ENCODE measurements at places on chromosomes 12 and 14.

DNA sequence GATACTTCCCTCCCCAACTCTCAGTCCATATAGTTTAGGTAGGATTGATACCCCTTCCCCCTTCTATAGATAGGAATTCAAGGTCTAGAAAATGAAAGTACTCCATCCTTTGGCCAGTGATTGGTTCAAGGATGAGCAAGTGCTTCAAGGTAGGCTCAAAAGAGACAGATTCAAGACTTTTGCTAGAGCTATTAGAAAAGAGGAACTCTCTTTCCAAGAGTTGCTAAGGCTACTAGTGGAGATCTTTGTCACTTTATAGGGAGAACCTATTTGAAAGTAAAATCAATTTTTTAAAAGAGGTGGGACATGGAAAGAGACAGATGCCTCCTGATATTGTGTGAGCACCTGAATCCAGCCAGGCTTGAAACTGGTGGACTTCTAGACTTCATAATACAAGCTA, 17.5 kb downstream of the POLE2 start:
- H3K4me3 ChIP-seq, result no peak overlapping the region
- no peaks in the 10 kb centered on the region for H3K27me3 ChIP-seq
- DNase-seq, result no peak
- H3K36me3 ChIP-seq, result no peaks in the 10 kb centered on the region
- no peaks in the 10 kb centered on the region for H3K4me1 ChIP-seq

DNA sequence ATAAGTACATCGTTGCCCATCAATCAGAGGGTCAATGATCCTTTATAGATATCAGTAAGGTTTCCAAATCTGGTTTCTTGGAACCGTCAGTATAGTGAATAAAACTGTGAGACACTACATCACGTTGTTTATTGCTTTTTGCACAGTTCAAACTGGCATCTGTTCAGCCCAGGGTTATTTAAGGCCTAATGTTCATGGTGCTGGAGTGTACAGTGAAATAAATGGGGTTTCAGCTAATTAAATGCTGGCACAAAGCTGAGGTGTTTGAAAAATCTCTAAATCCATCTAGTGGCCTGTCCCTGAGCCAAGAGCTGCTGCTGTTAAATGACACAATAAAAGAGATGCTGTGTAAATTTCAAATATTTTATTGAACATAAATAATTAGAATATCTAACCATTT, 69.9 kb downstream of the RPS29 start:
- no peaks in the 10 kb centered on the region for H3K36me3 ChIP-seq
- H3K4me3 ChIP-seq, result no peak overlapping the region
- no peak overlapping the region for H3K27ac ChIP-seq
- no peaks in the 10 kb centered on the region for H3K4me1 ChIP-seq

GRCh38 chr12:92259291-92259690, 113.6 kb upstream of the BTG1 start:
- H3K4me3 ChIP-seq, result no peak overlapping the region
- H3K27me3 ChIP-seq, result no peaks in the 10 kb centered on the region
- no peaks in the 10 kb centered on the region for H3K4me1 ChIP-seq
- no peaks in the 10 kb centered on the region for H3K36me3 ChIP-seq
- DNase-seq, result no peak

DNA sequence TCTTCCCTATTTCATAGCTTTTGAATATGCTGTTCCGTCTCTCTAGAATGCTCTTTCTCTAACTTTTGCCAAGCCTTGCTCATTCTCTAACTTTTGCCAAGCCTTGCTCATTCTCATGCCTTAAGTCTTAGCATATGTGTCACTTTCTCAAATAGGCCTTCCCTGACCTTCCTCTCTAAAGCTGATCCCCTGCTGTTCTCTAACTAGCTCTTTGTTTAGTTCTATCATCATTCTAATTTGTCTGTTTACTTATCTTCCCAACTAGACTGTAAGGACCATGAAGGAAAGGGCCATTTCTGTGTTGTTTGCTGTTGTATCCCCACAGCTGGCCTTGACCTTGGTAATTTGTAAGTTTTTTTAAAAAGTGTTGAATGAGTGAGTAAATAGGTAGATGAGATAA, 71.1 kb downstream of the ZNF641 start:
- no peaks in the 10 kb centered on the region for H3K27me3 ChIP-seq
- no peak overlapping the region for H3K4me3 ChIP-seq
- no peak overlapping the region for H3K27ac ChIP-seq
- no peaks in the 10 kb centered on the region for H3K4me1 ChIP-seq
- DNase-seq, result no peak

GRCh38 chr14:88612981-88613380, 50.1 kb downstream of the ZC3H14 start:
- H3K36me3 ChIP-seq, result peaks cover 36% of the 10 kb centered on the region
- H3K4me1 ChIP-seq, result peaks cover 5% of the 10 kb centered on the region
- DNase-seq, result no peak
- no peak overlapping the region for H3K27ac ChIP-seq

All from ascending aorta (tissue), 2 donors.